Stimulated activated naive CD4-positive, alpha-beta T cell (primary cell): ENCODE measurements at places on chromosomes 5 and 9.

DNA sequence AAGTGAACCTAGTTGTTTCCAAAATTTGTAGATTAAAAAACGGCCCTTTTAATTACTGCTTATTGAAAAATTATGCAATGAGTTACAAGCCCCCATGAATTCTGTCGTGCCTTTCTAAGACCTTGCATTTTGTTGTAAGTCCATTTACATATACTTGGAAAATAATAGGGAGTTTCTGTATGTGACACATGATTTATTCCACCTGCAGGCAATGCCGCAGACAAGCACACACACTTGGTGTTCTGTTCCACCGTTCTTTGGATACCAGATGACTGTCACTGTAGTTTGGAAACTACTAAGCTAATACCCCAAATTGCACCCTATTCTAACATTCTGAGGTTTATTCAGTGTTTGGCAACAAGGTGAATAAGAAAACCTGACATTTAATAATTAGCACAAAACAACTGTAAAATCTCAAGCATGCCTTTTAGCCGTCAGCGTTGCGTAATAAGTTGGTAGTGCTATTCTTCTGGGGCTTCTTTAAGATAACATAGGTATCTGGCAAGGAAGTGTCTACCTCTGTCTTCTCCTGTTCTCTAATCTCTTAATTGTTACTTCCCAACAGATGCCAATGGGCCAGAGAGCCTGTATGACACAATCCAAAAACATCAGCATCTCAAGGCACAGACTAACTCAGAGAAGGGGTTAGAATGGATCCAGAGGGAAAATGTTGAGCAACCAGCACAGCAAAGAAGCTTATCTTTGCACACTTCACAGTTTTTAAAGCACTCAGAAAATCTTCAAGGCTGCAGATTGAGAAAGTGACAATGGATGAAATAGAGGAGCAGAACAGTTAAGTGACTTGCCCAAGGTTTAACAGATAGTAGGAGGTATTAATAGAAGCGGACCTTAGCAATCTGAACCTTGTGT, 48.2 kb upstream of the DPYSL3 start:
- no peak for DNase-seq

DNA sequence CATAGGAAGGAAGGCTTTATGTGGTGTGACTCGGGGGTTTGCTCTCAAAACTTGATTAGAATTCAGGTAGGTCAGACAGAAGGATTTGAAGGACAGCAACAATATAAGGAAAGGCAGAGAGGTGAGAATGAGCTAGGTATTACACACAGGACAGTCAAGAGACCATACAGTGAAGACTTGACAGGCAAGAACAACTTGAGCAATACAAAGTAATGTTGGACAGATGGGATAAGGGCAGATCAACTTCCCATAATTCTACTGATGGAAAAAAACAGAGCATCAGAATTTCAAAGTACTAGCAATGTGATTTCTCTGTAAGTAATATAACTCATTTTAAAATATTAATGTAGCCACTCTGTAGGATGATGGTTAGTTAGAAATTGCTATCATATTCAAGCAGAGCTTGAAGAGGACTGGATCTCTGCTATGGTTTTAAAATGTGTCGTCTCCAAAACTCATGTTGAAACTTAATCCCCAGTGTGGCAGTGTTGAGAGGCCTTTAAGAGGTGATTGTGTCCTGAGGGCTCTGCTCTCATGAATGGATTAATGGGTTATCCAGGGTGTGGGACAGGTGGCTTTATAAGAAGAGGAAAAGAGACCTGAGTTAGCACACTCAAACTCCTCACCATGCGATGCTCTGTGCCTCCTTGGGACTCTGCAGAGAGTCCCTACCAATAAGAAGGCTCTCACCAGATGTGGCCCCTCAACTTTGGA, 22.4 kb upstream of the HOMER1 start:
- no peak for DNase-seq

- DNase-seq = no peak
These were observed 275.8 kb upstream of the RIOK2 start for GRCh38 chr5:97458851-97459250.

DNA sequence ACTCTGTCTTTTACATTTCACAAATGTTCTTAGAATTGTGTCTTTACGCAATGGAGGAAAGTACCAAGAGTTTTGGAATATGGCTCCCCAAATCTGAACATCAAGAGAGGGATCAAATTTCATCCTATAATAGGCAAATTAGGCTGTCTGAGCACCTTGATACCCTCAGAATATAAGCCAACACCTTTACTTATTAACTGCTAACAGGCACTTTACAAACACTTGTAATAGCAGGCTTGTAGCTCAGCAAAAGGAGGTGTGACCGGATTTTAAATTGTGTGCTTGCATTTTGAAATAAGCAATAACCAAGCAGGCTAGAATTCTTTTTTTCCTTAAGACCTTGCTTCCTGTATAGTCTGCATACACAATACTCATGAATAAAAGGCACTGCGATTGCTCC, 92.0 kb downstream of the ATP10B start:
- no peak for DNase-seq

- DNase-seq = no peak
These were observed 21.2 kb downstream of the FAXDC2 start for GRCh38 chr5:154829181-154829588.

DNA sequence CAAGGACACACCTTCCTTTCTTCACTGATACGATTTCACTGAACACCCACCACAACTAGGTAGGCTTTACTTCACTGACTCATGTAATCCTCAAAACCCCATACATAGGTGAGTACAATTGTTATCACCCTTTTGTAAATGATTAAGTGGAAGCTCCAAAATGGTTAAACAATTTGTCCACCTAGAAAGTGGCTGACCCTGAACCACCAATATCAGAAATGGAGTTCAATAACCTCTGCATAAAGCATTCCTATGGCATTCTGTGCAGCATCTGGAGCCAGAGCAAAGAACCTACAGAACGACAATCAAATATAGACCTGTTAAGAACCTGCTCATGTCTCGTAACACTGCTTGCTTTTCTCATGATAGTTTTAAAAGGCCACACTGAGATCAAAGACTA, 50.7 kb upstream of the NR5A1 start:
- DNase-seq = no peak

DNA sequence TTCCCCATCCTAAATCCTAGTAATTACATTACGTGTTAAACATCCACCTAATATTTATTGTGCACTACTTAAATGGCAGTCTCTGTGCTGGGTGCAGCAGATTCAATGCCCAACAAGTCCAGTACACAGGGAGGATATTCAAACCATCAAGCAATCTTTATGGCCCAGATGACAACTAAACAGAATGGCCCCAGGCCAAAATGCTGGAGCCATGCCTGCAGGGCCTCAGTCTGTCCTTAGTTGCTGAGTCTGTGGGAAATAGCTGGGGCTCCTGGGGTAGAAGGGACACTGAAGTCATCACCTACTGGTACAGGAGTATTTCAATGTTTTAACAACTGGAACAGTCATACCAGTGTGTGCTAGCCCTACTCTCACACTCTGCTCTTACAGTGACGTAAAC, 153.5 kb downstream of the ZNF608 start:
- DNase-seq = no peak

DNA sequence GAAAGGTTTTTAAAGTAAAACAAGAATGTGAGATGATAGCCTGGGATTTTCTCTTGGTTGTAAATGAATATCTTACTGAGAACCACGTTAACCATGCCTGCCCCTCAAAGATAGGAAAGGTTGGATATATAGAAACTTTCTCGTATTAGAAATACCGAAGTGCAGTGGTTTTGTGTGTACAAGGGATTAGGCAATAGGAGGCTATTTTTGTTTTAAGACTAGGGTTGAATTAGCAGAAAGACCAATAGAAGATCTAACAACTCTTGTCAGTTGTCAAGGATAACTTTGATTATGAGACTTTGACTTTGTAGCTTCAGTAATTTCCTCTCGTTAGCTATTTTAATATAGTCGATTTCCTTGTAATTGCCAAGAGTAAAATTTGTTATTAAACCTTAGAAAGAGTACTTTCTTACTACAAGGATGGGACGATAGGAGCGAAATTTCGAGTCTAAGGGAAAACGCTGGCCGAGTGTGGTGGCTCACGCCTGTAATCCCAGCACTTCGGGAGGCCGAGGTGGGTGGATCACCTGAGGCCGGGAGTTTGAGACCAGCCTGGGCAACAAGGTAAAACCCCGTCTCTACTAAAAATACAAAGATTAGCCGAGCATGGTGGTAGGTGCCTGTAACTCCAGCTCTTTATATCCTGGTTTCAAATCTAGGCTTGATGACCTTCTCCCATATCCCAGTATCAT, 838 bp downstream of the POLK start:
- DNase-seq = no peak

- DNase-seq = no peak
These were observed 1.0 kb downstream of the PRDM6 start for GRCh38 chr5:123089914-123090660.

DNA sequence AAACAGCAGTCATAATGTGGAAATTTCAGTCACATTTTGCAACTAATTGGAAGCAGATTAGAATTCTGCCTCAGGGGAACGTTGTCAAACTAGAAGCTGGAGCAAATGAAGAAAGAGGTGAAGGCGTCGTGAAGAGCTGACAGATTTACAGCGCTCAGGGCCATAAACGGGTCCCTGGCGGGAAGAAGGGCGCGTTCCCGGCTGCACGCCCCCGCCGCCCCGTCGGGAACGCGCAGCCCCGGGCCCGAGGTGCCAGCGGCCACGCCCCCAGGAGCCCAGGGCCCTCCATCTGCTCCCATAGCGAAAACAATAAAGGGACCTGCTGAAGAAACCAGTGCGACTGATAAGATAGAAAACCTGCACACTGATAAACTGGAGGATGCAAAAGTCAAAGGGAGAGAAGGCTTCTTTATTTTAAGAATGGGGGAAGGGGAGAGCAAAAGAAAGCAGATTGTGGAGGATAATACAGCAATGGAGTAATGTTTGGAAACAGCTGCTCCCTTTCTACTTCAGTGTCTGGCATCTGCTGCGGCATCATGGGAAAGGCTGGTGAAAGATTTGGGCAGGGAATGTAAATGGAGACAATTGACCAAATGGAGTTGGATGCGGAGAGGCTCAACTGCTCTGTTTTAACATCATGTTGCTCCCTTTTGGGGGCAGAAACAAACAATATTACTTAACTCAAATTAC, 11.1 kb downstream of the ZNF608 start:
- no peak for DNase-seq

- DNase-seq = no peak
These were observed 208.4 kb upstream of the TBCA start for GRCh38 chr5:77984587-77984986.

- DNase-seq = no peak
These were observed 372.4 kb upstream of the IRX4 start for GRCh38 chr5:2254880-2255750.

DNA sequence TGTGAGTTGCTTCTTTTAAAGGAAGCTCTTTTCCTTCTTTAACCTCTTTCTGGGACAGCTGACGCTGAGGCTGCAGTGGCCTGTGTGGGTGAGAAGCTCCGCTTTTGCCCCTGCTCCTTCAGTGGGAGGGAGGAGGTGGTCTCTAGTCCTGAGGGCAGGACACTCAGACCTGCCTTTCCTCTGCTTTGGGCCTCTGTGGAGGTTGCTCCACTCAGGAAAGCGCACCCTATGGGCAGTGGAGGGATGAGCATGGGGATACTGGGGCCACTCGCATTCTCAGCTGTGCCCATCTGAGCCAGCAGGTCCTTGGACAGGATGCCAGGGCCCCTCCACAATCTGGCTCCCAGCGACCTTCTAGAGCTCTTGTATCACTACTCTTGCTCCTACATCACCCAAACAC, 111.5 kb downstream of the NSG2 start:
- no peak for DNase-seq

GRCh38 chr5:123035360-123035917, 1.1 kb downstream of the PPIC start:
- DNase-seq = no peak

DNA sequence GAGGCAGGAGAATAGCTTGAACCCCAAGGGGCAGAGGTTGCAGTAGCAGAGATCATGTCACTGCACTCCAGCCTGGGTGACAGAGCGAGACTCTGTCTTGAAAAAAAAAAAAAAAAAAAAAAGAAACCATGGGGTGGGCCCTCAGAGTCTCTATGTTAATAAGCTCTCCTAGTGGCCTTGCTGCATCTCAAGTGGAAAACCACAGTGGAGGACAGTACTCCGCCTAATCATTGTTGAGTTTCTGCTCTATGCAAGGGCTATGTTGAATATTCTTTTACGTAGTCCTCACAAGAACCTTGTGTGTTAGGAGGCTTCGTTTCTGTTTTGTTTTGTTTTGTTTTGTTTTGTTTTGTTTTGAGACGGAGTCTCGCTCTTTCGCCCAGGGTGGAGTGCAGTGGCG, 48.9 kb downstream of the TJP2 start:
- no peak for DNase-seq

- no peak for DNase-seq
These were observed 68.0 kb upstream of the TBC1D9B start for GRCh38 chr5:179975713-179976134.

GRCh38 chr5:143729334-143729946, 82.5 kb upstream of the HMHB1 start:
- DNase-seq = no peak

GRCh38 chr5:157542282-157543000, 33.1 kb downstream of the ADAM19 start:
- DNase-seq = no peak

DNA sequence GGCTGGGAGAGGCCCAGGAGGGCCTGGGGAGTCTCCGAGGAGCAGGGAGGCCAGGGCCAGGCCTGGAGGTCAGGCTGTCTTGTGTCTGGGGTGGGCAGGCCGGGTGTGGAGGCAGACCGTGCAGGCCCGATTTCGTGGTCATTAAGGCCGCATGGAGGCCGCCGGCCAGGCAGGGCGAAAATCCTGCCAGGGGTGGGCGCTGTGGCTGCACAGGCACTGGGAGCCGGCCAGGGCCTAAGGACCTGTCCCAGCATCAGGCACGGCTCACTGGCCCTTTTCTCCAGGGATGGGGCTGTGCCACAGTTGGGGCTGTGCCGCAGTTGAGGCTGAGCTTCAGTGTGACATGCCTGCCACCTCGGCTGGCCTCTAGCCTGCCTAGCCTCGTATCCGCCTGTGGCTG, 35.9 kb downstream of the ASS1 start:
- no peak for DNase-seq

- DNase-seq = no peak
These were observed 16.8 kb upstream of the DAB2IP start for GRCh38 chr9:121634329-121635261.

- DNase-seq = no peak
These were observed 2.4 kb downstream of the MAP1B start for GRCh38 chr5:72109625-72110024.

- no peak for DNase-seq
These were observed 58.1 kb upstream of the KLF9 start for GRCh38 chr9:70472268-70473249.

GRCh38 chr5:34517249-34517648, 138.9 kb upstream of the RAI14 start:
- DNase-seq = no peak

DNA sequence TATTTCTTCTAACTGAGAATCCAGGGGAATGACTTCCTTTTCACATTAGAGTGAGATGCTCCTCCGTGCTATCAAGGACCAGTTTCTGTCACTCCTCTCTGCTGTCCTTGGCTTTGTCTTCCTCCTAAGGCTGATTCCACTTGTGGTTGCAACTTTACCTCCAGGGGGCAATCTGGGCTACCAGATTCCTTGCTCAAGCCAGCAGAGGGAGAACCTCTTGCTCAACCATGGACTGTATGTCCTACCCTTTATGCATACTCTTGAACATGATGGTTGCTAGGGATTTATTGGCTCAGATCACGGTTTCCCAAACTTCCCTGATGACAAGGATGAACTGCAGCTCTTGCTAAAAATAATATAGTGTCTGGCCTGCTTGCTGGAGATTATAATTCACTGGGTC, 24.0 kb downstream of the NNT start:
- no peak for DNase-seq
